ENCODE measurements at places on chromosomes 3 and 15.

DNA sequence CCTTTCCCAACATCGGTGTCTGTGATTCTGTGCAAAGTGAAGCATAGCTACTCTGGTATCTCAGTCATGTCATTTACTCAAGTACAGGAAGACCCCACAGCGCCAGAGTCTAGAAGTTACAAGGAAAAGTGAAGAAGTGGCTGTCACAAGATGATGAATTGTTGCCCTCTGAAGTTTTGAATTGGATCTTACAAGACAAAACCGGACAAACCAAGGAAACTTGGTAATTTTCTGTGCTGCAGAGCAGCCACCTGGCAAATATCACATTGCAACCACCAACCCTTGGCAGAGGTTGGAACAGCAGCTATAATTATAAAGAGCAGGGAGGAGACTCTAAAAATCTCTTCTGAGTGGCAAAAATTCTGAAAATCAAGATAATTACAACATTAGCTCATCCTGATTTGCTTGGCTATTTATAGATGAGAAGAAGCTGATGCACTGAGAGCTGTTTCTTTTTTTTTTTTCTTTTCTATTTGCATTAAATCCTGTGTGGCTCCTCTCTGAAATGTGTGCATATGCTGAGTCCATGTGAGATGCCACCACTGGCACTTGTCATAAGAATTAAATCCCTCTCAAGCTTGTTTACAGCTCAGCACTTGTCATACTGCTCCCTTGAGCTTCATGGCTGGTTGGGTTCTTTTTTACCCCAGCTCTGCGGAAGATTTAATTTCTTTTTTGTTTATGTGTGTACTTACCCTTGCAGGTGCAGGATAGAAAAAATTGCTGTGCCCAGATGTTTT, 68.0 kb upstream of the MNS1 start:
- DNase-seq: no peak

DNA sequence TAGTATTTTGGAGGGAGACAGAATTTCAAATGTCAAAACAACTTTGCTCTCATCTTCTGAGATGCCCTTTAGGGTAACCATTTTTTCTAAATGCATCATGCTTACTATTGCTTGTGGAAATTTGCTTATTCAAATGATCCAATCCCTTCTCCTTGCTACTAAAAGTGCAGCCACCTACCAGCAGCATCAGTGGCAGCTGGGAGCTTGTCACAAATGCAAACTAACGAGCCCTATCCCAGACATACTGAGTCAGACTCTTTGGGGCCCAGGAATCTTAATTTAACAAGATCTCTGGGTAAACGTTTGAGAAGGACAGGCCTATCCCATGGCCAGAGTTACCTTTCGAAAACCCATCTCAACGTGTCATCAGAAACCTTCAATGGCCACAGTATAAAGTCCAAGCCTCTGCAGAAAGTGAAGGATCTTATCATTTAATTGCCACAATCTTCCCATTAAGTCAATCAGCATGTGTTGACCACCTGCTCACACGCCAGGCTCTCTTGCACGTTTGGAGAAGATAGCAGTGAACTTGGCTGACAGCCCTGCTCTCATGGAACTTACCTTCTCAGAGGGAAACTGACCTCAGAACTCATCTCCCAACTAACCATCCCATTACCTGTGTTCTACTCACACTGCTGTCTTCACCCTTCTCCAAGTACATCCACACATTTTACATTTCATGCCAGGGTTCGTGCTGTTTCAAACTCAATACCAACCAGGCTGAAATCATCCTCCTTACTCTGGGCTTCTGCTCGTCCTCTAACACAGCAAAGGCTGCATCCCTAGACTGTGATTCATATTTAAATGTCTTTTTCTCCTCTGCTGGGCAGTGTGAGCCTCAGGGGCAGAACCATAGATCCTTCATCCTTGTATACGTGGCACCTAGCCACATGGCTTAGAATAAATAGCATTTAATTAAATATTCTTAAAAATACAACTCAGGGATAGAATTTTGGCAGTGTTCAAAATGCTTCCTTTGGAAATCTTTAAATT, 24.8 kb upstream of the VGLL4 start:
- no peak for DNase-seq

DNA sequence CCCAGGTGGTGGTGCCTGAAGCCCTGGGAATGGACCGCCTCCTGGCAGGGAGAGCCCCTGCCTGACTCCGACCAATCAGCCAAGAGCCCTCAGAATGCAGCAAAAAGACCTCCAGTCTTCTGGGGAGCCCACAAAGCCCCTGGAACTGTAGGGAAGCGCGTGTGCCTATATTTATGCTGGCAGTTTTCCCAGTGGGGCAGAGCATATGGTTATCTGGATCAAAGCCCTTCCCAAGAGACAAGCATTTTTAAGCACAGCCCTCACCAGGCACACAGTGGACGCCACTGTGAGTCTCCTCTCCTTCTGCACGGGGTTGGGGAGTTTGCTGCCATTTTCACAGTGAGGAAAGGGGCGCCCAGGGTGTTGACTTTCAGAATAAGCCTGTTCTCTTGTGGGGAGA, 80.9 kb upstream of the RPL32 start:
- DNase-seq: no peak

DNA sequence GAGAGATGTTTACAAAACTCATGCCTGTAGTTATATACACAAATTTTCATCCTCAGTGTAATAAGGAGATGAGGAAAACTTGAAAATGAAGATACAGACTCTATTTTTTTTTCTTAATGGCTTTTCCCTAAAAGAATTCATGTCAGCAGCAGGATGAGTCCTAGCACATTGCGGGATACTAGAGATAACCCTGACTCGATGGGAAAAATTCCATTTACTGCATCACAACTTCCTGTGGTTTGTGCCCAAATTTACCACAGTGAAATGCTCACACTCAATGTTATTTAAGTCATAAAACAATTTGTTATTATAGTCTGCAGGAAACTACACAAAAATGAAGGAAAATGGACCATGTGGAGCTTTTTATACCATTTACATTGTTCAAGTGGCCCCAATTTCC, 581.9 kb upstream of the ZNF717 start:
- DNase-seq: no peak

DNA sequence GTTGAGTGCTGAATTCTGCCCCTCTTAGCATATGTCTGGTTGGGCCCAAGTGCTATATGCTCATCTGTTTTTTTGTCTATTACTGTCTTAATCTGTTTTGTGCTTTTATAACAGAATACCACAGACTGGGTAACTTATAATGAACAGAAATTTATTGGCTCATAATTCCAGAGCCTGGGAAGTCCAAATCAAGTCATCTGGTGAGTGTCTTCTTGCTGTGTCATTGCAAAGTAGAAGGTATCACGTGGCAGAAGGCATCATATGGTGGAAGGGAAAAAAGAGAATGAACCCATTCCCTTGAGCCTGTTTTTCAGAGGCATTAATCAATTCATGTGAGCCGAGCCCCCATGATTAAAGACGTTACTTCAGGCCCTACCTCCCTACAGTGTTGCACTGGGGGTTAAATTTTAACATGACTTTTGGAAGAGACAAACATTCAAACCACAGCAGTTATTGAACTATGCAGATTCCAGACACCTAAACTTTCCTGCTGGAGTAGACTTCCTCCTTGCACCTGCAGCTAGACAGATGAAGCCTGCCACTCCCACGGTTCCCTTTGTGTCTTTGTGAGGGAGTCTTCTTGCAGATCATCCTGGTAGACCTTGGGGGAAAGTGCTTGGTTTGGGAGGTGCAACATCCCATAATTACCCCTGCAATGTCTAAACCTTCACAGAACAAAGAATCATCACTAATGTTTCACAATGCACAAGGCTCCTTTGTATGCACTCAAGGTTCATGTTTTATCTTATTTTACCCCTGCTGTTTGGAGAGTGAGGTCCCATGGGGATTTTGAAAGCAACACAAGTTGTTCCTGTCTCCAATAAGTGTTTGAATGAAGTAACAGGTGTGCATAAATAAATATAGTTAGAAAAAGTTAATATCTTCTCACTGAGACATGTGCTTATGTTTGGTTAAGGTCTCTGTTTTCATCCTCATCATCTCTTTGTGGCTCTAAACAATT, 64.7 kb upstream of the XCR1 start:
- DNase-seq: no peak

DNA sequence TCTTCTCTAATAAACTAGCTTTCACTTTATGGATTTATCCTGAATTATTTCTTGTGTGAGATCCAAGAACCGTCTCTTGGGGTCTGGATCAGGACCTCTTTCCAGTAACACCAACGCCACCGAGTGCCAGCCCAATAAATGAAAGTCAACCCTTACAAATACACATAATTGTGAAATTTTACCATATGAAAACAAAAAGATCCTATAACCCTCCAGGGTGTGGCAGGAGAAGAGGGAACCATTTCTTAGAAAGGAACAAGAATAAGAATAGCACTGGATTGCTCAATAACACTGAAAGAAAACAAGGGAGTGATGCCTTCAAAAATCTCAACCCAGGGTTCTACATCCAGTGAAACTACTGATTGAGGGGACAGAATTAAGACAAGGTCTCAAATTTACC, 51.6 kb upstream of the ACKR4 start:
- no peak for DNase-seq

DNA sequence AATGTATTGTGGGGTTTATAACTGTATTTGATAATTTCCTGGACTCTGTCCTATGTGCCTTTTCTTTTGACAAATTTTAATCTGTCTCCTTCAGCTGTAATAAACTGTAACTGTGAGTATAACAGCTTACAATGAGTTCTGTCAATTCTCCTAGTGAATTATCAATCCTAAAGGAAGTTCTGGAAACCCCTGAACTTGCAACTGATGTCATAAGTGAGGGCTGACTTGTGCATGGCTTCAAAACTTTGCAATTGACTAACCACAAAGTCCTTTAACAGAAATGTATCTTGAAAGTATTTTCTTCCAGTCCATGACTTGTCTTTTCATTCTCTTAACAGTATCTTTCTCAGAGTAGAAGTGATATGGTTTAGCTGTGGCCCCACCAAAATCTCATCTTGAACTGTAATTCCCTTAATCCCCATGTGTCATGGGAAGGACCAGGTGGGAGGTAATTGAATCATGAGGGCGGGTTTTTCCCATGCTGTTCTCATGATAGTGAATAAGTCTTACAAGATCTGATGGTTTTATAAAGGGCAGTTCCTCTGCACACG, 108.3 kb downstream of the TFDP2 start:
- no peak for DNase-seq

- no peak for DNase-seq
Observed at GRCh38 chr15:68299436-68299835, 21.9 kb downstream of the FEM1B start.

- DNase-seq: no peak
Observed at GRCh38 chr3:128007033-128007424, 45.2 kb upstream of the SEC61A1 start.

DNA sequence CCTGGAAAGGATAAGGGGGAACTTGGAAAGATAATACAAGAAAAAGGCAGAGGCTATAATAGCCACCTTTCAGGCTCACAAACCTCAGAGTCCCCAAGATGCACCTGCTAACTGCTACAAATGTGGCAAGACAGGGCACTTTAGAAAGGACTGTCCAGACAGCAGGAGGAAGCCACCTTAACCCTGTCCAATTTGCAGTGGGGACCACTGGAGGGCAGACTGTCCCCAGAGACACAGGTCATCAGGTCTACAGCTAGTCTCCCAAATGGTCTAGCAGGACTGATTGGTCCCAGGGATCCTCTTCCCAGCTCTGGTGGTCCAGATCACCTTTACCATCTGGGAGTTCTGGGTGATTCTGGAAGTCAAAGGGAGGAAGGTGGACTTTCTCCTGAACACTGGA, 882.5 kb upstream of the GBE1 start:
- no peak for DNase-seq

- DNase-seq: no peak
Observed at GRCh38 chr15:47718497-47719437, 1.5 kb downstream of the SEMA6D start.

DNA sequence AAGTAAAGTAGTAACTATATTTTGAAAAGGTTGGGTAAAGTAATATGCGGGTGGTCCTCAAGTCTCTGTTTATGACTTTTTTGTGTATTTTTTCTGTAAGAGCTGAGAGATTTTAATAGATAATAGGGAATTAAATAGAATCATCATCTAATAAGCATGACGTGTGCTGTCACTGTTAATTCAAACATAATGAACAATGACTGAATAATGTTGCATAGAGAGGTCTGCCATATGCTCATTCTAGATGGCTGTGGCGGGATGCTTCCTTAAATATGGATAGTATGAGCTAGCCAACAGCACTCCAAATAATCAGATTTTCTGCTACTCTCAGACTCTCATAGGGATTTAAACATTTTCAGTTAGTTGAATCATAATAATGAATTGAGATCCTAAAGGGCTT, 302.8 kb upstream of the RBMS3 start:
- no peak for DNase-seq

GRCh38 chr3:101817992-101818391, 31.3 kb upstream of the NFKBIZ start:
- DNase-seq: no peak

DNA sequence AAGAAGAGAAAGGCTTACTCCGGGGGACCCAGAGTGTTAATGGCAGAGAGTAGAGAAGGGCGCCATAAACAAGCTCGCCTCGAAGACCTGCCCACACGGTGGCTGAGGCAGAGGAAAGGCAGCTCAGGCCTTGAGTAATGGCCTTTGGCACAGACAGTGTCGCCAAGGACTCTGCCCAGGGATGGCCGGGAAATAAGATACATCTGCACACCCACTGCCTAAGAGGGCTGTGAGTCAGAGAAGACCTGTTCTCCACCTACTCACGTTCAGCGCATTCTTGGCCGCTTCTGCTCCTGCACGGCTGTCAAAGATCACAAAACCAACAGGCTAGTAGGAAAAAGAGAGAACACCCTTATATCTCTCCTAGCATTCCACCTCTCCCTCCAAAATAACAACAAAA, 26.2 kb downstream of the RBPMS2 start:
- no peak for DNase-seq

- DNase-seq: no peak
Observed at GRCh38 chr3:2968475-2968874, 141.7 kb downstream of the IL5RA start.

DNA sequence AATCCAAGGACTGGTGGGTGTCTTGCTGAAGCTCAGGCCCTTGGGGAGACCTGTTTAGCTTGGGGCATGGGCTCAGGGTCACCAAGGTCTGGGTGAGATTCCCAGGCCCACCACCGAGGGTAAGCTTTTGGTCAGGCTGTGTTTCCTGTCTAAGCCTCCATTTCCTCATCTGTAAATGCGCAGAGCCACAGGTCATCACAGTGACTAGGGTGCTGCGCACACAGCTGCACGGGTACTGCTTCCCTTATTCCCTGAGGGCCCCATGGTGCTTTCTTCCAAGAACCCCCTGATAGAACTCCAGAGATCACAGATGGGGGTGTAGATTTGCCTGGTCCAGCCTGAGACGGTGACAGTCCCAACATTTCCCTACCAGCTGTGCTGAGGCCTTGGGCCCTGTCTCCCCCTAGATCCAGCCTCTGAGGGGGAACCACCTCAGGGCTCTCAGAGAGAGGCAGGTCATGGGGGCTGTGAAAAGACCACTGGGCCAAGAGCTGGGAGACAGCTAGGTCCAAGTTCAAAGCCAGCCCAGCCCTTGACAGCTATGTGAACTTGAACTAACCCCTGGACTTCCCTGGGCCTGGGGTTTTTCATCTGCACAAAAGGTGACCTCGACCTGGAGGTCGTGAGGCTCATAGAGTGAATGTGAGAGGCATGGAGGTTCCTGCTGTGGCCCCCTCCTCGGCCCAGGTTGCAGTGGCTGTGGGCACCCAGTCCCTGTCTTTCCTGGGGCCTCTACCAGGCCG, 60.7 kb downstream of the SEMA3G start:
- DNase-seq: no peak

GRCh38 chr3:152454076-152454875, 185.5 kb downstream of the MBNL1 start:
- no peak for DNase-seq

GRCh38 chr3:32180141-32180784, 58.2 kb upstream of the CMTM8 start:
- DNase-seq: no peak

Data from effector memory CD8-positive, alpha-beta T cell (primary cell).